SK-N-MC (cell line): ENCODE measurements at places on chromosomes 6 and 20.

- DNase-seq = no peak
Observed at GRCh38 chr6:48486373-48486772, 375.4 kb upstream of the PTCHD4 start.

DNA sequence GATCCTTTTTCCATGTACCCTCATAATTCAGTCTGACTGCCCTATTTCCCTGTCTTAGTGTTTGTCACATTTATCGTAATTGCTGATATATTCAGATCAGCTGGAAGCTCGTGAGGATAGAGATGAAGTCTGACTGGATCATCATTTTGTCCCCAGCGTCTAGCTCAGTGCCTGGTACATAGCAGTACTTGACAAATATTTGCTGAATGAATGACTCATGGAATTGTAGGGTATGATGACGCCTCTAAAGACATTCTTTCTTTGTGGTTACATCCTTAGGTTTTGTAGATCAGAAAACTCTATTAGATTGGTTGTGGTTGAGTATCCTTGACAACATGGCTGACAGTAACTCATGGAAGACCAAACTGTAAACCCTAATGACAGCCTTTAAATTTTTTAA lies 68.9 kb downstream of the MTHFD1L start:
- DNase-seq = no peak

- DNase-seq = no peak
Observed at GRCh38 chr6:73782911-73783310, 86.9 kb downstream of the CD109 start.

- peak; percentile 67 for DNase-seq
Observed at GRCh38 chr6:103715269-103715668, 1144.5 kb downstream of the HACE1 start.

DNA sequence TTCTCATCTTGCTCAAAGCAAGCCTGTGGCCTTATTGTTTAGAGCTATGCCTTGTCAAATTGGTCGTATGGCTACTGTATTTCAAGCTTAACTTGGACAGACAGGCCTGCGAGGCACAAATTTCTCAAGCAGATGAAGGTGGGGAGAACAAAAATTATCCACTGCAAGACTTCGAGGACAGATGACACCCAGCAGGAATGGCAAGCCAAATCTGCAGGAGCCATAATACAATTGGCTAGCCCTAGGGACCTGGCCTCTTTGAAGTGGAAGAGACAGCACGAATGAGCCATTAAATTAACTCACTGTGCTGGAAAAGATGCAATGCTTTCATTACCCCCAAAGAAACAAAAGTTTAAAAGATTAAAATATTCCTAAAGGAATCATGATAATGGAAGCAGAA lies 5.0 kb upstream of the BLOC1S5 start:
- no peak for DNase-seq

- no peak for DNase-seq
Observed at GRCh38 chr6:117544716-117545115, 57.6 kb downstream of the GOPC start.

DNA sequence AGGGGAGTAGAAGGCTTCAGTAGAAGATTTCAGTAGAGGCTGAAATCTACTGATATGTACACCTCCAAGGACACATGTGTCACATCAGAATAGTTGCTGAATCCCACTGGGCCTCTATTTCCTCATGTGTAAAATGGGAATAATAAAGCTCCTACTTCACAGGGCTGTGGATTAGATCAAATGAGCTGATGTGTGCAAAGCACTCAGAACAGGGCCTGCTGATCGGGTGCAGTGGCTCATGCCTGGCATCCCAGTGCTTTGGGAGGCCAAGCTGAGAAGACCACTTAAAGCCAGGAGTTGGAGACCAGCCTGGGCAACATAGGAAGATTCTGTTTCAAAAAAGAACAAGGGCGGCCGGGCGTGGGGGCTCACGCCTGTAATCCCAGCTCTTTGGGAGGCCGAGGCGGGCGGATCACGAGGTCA lies 8.1 kb upstream of the AP5S1 start:
- DNase-seq = no peak

DNA sequence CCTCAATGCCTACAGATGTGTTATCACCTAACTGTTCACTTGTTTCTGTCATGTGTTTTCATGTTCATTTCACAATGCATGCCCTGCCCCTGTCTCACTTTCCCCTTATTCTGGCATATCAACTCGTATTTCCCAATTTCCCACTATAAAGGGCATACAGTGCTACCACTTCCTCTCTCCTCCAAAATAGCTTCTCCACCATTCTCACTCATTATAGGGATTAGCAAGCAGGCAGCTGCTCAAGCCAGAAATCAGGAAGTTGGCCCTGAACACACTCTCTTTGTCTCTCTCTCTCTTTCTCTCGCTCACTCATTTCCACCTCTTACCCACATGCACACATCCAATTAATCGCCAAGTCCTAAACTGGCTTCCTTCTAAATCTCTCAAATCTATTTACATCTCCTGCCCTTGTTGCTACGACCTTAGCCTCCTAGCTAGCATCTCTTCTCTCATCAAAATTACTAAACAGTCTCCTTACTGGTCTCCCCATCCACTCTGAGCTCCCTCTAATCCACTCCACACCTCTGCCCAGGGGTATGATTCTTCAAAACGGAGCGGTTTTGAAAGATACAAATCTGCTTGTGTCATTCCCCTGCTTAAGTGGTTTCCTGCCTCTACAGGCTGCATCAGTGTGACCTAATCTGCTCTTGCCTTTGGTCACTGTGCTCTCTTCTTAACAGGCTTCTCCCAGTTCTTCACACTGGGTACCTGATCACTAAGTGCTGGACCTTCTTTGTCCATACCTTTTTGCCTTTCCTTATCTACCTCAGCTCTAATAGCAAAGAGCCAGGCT lies 196.2 kb downstream of the BTBD9 start:
- DNase-seq = no peak

DNA sequence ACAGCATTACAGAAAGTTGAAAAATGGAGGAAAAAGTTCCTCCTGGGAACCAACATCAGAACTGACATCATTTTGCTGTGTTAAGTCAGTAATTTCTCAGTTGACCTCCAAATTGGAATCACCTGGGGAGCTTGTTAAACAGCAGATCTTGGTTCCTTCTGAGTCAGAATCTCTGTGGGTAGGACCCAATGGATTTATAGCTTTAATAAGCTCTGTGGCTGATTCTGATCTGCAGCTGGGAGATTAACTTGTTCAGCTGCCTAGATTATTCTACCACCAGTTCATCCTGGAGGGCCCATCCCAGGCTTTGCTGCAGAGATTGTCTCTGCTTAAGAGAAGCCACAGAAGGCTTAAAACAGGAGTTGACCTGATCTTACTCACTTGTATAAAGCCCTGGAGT lies 90.7 kb upstream of the POPDC3 start:
- DNase-seq = no peak

DNA sequence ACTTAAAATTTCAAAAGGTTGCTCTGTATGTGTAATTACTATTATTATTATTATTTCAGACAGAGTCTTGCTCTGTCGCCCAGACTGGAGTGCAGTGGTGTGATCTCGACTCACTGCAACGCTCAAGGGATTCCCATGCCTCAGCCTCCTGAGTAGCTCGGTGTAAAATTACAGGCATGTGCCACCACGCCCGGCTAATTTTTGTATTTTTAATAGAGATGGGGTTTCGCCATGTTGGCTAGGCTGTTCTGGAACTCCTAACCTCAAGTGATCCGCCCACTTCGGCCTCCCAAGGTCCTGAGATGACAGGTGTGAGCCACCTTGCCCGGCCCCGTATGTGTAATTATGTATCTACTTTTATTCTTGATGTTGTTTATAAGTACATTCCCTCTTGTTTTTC lies 65.3 kb upstream of the ZNF217 start:
- DNase-seq = no peak

DNA sequence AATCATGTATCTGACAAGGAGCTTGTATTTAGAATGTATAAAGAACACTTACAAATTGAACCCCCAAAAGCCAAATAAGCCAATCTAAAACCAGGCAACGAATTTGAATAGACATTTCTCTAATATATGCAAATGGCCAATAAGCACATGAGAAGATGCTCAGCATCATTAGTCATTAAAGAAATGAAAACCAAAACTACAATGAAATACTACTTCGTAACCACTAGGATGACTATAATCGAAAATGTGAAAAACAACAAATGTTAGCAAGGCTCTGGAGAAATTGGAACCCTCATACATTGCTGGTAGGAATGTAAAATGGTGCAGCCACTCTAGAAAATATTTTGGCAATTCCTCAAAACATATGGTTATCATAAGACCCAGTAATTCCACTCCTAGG lies 105.8 kb upstream of the TOP1 start:
- no peak for DNase-seq

GRCh38 chr20:47610945-47611250 lies 109.2 kb downstream of the NCOA3 start:
- no peak for DNase-seq

DNA sequence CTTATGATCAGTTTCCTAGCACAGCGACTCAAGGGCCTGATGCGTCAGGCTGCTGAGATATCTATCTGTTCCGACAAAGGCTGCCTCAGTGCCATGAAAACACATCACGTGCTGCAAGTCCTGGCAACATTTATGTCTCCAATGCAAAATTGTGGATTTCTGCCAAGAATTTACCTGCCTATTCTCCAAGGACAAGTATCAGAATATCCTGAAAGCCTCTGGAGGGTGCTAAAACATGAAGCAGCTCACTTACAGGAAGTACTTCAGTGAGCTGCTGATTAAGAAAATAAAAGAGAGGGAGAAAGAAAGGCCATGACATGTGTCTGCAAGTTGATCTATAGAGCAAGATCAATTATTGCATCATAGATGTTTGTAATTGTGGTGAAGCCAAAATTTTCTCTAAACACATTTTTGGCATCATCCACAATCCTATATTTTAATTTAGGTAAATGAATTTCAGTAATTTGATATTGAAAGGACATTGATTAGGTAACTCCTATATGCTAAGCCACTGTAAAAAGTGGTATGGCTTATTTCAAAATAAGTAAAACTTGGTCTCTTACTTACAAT lies 25.8 kb upstream of the TPBG start:
- DNase-seq = no peak

- DNase-seq = no peak
Observed at GRCh38 chr20:19003366-19004336, 190.1 kb downstream of the SCP2D1 start.

- DNase-seq = no peak
Observed at GRCh38 chr6:34447386-34447785, 18.5 kb upstream of the PACSIN1 start.

GRCh38 chr6:87391334-87391733 lies 16.4 kb upstream of the CFAP206 start:
- no peak for DNase-seq

GRCh38 chr6:151690303-151690702 lies 117.2 kb upstream of the ESR1 start:
- no peak for DNase-seq

DNA sequence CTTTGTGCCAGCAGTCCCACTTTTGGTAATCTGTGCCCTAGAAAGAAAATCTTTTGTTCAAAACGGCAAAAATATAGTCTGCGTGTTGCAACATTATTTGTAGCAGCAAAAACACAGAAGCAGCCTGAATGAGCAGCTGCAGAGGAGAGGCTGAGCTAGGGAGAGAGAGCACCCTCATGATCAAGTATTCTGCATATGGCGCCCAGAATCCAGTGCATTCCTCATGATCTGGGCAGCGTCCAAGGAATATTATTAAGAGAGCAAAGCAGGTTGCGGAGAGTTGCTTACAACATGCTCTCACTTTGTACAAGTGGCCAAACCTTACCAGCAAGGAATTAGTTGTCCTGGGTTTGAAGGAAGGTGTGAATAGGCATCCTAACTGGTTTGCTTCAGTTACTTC lies 25.9 kb downstream of the KIZ start:
- no peak for DNase-seq

GRCh38 chr20:33503564-33503963 lies 13.7 kb downstream of the CBFA2T2 start:
- no peak for DNase-seq

GRCh38 chr6:147238164-147238563 lies 33.9 kb downstream of the STXBP5 start:
- no peak for DNase-seq

GRCh38 chr6:105619971-105620741 lies 217.3 kb upstream of the PREP start:
- DNase-seq = no peak

DNA sequence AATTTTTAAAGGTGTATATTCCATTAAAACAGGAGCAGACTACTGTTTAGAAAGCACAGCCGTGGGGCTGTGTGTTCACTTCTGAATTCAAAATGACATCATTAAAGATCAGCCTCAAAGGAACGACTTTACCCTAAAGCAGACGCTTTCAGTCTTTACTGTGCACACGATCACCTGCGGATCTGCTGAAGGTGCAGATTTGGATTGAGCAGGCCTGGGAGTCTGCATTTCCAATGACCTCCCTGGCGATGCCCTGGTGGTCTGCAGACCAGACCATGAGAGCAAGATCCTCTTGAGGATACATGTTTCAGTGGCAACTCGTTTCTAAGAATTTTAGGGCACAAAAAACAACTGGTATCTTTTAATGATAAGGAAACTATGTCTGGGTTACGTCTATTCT lies 27.2 kb downstream of the TXNDC5 start:
- no peak for DNase-seq

- no peak for DNase-seq
Observed at GRCh38 chr20:63176427-63177133, 39.4 kb downstream of the YTHDF1 start.

DNA sequence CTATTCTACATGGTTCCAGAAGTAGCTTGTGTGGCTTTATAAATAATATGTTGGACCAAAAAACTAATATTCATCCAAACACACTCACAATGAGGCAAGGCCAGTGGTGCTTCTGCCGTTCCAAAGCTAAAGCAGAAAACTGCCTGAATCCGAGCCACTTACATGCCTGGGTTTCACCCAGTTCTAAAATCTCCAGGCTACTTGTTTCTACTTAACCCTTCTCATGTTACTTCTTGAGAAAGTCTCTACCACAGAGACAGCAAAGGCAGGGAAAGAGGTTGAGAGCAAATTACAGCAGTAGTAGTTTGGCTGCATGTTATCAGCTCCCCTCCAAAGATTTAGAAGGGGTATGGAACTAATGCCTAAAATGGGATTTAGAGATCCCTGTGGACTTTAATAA lies 62.0 kb downstream of the FAXC start:
- DNase-seq = no peak

- peak; percentile 45 for DNase-seq
Observed at GRCh38 chr6:149357726-149358538, 40.4 kb downstream of the TAB2 start.

GRCh38 chr6:89585154-89585553 lies 53.4 kb downstream of the LYRM2 start:
- DNase-seq = no peak

- no peak for DNase-seq
Observed at GRCh38 chr6:87375315-87375714, 30.7 kb downstream of the C6orf163 start.

GRCh38 chr6:169249057-169249456 lies 4.6 kb downstream of the THBS2 start:
- no peak for DNase-seq
